ENCODE measurements at places on chromosomes 1 and 21.

DNA sequence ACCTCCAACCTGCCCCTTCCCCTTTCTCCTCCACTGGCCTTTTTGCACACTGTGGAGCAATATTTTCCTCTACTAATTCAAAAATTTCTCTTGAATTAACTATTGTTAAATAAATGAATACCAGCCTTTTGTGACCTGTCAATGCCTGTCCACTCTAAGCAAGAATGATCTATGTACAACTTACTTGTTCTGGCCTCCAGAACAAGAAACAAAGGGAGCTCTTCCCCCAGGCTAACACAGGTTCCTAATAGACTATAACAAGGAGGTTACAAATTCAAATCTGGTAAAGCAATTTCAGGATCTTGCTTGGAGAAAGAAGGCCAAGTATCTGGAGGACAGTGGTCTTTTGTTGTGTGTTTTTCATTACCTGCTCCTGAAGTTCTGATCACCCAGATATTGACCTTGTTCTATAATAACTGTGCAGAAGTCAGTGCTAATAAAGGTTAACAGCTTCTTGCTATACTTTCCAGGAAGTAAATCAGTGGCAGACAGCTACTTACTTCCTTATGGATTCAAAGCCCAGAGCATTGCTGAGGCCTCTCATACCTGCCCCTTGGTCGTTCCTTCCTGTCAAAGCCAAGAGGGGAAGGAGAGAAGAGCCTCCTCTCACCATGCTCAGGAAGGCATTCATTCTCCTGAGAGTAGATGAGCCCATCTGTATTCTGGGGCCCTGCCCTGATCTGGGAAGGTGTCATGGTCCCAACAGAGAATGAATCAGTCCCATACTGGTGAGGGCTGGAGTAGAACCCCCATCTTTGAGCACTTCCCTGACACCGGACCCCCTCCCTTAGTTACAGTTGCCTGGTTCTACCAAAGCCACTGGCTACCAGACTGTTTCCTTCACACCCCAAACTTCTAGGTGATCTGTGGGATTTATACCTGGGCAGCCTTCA, 56.8 kb downstream of the DESI2 start:
- no peak for DNase-seq

DNA sequence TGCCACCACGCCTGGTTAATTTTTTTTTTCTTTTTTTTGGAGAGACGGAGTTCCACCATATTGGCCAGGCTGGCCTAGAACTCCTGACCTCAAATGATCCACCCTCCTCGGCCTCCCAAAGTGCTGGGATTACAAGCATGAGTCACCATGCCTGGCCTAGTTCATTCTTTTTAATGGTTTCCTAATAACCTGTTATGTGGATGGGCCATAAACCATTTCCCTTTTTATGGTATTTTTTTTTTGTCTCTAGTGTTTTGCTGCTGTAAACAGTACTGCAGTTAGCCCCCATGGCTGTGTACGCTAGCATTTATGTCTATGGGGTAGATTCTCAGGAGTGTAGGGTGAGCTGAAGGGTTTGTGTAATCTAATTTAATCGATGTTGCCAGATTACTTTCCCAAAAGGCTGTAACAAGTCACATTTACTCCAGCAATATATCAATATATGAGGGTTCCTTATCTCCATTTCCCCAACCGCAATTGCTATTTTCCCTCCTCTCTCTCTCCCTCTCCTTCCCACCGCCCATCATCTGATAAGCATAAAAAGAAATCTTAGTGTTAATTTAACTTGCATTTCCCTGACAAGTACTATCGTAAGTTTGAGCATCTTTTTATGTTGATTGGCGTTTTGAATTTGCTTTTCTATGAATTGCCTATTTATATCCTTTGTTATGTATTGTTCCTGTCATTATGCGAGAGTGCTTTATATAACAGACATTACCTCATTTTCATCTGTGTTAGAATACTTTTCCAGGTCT, 28.7 kb downstream of the RCSD1 start:
- DNase-seq = no peak

DNA sequence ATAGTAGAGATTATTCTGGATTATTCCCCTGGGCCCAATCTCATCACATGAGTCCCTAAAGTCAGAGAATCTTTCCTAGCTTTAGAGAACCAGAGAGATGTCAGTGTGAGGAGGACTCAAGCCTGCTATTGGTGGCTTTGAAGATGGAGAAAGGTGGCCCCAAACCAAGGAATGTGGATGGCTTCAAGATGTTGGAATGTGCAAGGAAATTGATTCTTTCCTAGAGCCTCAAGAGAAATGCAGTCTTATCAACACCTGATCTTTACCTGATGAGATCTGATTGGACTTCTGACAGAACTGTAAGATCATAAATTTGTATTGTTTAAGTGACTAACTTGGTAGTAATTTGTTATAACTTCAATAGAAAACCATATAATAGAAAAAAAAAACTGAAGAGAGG, 51.0 kb downstream of the NME7 start:
- no peak for DNase-seq

GRCh38 chr1:100152271-100152670, 19.3 kb downstream of the TRMT13 start:
- DNase-seq = no peak

DNA sequence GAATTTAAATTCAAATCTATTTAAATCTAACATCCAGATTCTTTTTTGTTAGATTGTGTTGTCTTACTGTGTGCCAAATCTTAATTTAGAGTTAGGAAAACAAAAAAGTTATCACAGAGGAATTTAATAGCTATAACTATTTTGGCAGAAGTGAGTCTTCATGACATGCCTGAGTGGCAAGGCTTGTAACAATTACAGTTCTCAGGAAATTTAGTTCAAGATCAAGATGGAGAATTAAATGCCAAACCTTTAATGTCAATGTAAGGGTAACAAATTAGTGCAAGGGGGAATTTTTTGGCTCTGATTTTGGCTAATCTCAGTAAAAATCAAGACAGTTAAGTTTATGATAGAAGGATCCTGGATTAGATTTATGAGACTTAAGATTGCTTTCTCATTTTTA, 58.4 kb downstream of the GDAP2 start:
- no peak for DNase-seq

DNA sequence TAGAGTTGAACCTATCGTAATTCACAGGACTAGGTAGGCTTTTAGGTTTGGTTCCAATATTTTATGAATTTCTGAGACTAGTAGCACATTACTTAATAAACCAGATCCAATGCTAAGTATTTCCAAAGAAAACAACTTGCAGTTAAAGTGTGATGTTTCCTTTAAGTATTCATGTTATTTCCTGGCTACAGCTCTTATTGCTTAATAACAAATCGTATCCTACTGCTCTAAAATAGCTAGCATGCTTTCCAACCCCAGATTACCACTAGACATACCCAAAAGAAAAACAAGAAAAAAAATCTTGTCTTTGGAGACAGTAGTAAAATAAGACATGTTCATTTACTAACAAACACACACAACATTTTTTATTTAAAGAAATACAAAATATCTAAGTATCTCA, 898 bp downstream of the KRTAP27-1 start:
- DNase-seq = no peak

DNA sequence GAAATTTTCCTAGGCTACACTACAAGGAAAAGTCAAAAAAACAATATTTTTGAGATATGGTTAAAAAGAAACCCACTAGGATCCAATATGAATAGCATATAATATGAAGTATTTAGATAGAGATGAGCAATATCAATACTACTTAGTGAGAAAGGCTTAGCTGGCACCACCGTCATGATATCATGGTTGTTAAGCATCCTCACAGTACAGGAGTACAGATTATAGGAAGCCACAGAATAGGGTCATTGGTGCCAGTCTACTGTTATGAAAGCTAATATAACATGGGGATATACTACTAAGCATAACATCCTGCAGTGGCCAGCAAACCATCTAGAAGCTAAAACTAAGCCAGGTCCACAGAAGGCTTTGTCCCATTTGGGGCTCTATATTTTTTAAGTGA, 28.4 kb upstream of the NRIP1 start:
- no peak for DNase-seq

- no peak for DNase-seq
These were observed 4.0 kb upstream of the AGBL4 start for GRCh38 chr1:50027794-50028193.

DNA sequence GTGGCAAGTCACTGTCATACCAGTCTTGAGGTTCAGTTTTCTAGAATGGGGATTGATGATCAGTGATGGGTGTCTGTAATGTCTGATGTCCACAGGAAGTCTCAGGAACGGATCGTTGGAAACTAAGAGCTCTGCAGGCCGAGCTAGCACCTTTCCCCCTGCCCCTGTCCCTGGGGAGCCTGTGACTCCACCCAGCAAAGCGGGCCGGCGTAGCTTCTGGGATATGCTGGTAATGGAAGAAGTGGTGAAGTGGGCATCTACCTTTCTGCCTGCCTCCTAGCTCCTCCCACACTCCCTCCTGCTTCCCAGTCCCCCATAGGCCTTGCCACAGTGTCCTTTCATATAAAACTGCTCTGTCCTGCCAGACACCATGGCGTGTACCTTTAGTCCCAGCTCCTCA, 13.4 kb downstream of the HYI start:
- DNase-seq = no peak

DNA sequence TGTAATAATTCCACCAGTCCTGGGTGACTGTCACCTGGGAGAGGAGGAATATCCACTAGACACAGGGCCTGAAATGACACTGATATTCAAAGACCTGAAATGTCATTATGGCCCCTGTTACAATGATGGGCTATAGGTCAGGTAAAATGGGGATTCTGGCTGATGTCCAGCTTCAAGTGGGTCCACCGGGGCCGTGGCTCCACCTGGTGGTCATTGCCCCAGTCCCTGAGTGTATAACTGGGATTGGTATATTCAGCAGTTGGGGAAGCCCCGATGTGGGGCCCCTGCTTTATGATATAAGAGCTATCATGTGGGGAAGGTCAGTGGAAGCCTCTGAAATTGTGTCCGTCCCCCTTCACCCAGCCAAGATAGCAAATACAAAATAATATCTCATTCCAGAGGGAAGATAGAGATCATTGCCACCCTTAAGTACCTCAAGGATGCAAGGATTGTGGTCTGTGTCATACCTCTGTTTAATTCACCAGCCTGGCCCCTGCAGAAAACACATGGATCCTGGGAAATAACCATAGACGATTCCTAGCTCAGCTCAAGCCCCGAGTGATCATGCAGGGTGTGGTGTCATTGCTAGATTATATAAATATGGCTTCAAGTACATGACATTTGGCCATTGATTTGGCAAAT, 19.4 kb downstream of the PLEKHO1 start:
- peak; percentile 77 for DNase-seq

GRCh38 chr1:81664341-81664740, 136.4 kb upstream of the ADGRL2 start:
- DNase-seq = peak; percentile 49

- DNase-seq = no peak
These were observed 74.7 kb downstream of the LEPR start for GRCh38 chr1:65495137-65495536.

DNA sequence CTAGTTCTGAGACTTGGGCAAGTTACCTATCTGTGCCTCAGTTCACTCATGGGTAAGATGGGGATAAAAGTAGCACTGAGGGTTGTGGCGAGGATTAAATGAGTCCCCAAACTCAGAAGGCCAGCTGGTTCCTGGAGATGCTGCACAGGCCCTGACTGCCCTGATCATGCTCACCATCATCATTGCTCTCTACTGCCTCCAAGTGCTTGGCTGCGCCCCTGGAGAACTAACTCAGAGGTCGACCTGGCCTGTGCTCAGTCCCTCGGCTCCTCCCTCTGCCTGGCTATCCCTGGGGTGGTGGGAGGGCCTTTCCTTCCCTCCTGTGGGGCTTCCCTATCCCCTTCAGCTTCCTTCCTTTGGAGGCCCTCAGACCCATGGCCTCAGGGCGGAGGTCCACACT, 5.6 kb downstream of the SLC5A9 start:
- peak; percentile 79 for DNase-seq

DNA sequence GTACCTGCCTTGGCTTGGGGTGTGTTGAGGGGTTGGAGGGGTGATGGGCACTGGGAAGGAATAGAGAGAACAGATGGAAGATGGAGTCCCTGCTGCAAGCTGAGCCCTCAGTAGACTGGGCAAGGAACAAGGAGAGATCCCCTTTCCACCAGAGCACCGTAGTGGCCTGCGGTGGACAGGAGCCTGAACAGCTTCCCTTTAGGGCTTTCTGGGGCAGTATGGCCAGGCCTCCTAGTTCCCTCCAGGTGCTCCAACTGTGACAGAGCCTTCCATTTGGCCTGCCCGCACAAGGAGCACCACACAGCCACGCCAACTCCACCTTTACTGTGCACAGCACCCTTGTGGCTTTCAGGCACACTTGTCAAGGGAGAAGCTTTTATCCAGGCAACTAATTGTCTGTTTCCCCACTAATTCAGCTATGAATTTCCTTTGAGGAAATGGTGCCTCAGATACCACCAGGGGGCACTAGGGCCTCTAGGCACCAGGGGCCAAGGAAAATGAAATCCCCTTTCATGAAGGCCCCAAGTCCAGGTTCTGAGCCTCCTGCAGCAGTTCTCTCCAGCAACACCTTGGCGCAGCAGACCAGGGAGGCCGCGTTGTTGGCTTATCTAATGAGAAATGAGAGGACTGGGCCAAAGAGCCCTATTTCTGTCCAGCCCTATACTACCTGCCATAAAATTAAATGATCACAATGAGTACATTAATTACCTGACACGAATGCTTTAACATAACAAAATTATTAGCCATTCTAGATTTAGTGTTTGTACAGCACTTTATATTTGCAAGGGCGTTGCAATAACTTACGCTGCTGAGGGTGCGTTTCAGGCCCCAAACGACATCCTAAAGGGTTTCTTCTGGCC, 23.1 kb upstream of the ERI3 start:
- DNase-seq = peak; percentile 95

GRCh38 chr1:3275471-3276340, 178.8 kb upstream of the ARHGEF16 start:
- DNase-seq = no peak

GRCh38 chr1:116853680-116854402, 55.9 kb upstream of the PTGFRN start:
- peak; percentile 75 for DNase-seq

GRCh38 chr1:41462680-41463004, 21.8 kb downstream of the EDN2 start:
- no peak for DNase-seq

Measured in GM23338 (cell line).